Stimulated activated CD8-positive, alpha-beta memory T cell treated with anti-CD3 and anti-CD28 coated beads, Interleukin-15, amount 100 ng/mL, for 48 hours (primary cell): ENCODE measurements at places on chromosomes 11 and 22.
A peak's percentile ranks its signal among the peaks of the same experiment; 100 is the strongest.

DNA sequence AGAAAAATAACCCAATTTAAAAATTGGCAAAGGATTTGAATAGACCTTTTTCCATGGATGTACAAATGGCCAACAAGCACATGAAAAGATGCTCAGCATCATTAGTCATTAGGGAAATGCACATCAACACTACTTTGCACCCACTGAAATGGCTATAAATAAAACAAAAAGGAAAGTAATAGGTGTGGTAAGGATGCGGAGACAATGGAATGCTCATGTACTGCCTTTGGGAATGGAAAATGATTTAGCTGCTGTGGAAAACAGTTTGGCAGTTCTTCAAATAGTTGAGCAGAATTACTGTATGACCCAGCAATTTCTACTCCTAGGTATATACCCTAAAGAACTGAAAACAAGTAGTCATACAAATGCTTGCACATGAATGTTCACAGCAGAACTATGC is 37.4 kb downstream of the LARGE2 start:
- no peak for DNase-seq

GRCh38 chr11:87280143-87280542 is 242.4 kb downstream of the TMEM135 start:
- no peak for DNase-seq

- no peak for DNase-seq
These were observed at the start of gene BTBD18 for GRCh38 chr11:57751676-57752253. BTBD18 (minus strand) TSS chr11:57751819; CDS start chr11:57751188, 631 bp downstream.

- no peak for DNase-seq
These were observed 132.6 kb downstream of the SHANK2 start for GRCh38 chr11:71119656-71120269.

- no peak for DNase-seq
These were observed 3.4 kb downstream of the OR10A6 start for GRCh38 chr11:7927635-7928034.

GRCh38 chr11:28107191-28107749 is 686 bp downstream of the KIF18A start:
- no peak for DNase-seq

DNA sequence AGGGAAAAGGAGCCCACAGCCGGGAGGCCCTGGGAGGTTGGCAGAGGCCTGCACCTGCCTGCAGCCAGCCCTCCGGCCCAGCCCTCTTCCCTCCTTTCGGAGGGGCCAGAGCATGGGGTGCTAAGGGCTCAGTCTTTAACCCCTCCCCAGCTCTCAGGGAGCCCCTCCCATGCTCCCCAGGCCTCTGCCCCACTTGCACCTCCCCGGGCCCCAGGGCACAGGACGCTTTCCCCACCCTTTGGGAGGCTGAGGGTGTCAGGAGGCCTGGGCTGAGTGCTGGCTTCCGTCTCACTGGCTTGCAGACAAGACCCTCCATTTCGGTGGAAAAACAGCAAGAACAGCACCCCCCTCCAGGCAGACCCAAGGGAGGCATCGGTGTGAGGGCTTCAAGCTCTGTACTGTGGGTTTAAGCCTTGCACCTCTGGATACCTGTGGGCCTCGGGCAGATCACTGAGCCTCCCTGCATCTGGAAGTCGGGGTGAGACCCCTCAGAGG is 7.3 kb downstream of the ASCL2 start:
- no peak for DNase-seq

- DNase-seq, result no peak
These were observed 6.2 kb downstream of the NAA40 start for GRCh38 chr11:63944987-63945386.

DNA sequence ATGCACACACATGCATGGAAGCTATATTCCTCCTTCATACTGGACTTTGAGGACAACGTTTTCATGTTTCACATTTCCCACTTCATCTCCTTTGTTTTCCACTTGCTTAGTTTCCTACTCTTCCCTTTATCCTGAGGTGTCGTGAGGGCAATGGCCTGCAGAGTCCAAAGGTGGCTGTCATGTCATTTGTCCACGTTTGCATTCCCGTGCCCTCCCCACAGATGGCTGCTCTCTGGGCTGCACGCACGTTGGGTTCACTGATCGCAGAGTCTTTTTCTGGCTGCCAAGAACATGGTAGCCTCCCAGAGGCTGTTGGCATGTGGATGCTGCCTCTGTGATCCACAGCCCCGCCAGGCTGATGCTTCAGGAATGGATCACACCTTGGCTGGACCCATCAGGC is 256.0 kb downstream of the ST3GAL4 start:
- no peak for DNase-seq

- no peak for DNase-seq
These were observed 202.5 kb downstream of the TRIM29 start for GRCh38 chr11:119935349-119935925.

DNA sequence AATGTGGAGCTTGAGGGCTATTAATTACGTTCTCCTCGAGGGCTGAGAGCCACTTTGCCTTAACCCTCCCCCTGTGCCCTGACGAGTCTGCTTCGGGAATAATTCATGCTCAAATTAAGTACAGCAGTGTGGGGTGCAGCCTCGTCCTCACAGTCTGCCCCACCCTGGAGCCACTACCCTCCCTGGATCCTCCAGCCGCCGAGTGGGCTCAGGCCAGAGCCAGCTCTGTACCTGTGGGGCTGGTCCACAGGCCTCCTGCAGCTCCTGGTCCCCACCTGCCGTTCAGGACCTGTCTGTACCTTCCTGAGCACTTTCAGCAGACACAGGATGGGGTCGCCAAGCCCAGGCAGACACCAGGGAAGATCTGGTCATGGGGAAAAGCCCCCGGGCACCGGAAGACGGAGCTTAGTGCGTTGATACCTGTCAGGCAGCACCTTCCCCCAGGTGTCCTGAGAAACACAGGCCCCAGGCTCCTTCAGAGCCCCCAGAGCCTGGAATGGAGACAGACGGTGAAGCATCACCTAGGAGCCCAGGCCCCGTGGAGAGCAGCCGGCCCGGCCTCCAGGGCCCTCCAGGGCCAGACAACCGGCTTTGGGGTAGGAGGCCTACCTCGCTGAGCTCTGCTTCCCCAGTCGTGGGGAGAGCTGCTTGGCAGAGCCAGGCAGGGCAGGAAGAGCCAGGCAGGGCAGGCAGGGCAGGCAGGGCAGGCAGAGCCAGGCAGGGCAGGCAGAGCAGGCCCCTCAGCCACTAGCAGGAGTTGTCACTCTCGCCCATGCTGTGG is 9.7 kb downstream of the TSPAN32 start:
- DNase-seq, result no peak

DNA sequence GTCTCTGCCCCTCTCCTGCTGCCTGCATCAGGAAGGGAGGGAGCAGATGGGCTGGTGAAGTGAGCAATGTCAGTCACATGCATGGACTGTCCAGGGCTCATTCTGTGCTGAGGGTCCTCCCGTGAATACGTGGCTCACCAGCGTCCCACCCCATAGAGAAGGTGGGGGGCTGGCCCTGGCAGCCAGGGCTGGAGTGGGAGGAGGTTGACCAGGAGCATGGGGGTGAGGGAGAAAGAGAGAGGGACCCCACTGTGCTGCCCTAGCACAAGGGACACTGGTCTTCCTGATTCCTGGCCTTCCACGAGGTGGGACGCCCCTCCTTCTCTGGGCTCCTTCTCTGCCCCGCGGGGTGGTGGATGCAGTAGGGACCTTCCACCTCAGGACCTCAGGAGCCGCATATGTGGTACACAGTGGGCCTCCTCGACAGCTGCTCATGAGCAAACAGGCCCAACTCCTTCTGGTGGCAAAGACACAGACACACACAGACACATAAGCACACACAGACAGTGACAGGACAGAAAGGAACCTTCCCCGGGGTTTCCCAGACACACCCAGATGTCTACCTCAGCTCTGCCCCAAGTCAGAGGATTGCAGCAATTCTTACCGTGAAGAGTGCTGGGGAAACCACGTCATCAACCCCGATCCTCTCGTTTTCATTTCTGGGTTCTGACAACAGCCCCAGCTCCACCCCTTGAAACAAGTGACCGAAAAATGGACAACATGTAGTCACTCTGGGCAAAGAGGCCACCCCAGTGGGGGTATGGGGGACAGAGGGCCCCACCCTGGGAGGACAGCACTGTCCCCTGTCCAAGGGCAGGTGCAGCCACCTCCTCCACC is 3.6 kb upstream of the APOBEC3A start:
- peak; percentile 73 for DNase-seq

DNA sequence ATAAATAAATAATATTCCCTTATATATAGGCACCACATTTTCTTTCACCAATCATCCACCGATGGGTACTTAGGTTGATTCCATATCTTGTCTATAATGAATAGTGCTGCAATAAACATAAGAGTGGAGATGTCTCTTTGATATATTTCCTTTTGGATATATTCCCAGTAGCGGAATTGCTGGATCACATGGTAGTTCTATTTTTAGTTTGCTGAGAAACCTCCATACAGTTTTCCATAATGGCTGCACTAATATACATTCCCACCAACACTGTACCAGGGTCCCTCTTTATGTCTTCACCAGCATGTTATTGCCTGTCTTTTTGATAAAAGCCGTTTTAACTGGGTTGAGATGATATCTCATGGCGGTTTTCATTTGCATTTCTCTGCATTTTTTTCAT is 23.6 kb downstream of the PAMR1 start:
- no peak for DNase-seq

DNA sequence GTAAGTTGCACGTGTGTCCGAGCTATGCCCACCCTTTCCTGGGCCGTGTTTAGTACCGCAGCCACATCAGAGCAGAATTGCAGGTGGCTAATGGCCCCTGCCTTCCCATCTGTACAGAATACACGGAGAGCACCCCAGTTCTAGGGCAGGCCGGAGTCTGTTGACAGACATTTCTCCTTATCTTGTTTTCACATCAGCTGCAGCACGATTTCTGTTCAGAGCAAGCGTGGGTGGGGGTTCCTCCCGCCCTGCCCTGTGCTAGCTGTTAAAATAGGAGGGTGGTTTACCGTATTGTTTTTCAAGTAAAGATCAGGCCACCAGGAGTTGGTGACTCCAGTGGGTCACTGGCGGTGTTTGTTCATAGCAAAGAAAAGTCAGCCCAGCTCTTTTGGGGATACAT is 41.1 kb downstream of the UBASH3B start:
- DNase-seq, result peak; percentile 67

- no peak for DNase-seq
These were observed 377.0 kb downstream of the ETS1 start for GRCh38 chr11:128210148-128210940.

DNA sequence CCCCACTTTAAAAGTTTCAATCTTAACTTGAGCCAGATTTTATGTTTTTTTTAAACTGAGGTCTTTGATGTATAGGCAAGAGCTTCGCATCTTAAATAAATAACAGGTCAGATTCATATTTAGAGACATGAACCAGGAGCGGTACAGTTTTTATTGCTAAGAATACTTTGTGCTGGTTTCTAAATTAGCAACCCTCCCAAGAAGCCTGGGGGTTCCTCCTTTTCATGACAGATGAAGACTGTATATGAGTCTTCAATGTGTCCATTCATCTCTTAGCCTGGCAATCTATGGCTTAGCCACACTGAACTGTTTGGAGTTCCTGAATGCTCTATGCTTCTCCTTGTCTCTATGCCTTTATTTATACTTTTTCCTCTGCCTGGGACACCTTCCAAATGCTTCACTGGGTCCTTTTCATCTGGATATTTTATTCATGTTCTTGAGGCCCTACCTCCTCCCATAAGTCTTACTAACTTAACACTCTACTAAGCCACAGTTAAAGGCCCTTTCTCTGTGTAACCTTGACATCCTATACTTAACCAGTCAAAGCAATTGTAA is 338.6 kb downstream of the INSC start:
- no peak for DNase-seq

GRCh38 chr11:115580927-115581680 is 76.9 kb upstream of the CADM1 start:
- no peak for DNase-seq

GRCh38 chr11:115653076-115653475 is 148.9 kb upstream of the CADM1 start:
- no peak for DNase-seq

- DNase-seq, result no peak
These were observed 296.0 kb downstream of the CTTN start for GRCh38 chr11:70694371-70694770.

DNA sequence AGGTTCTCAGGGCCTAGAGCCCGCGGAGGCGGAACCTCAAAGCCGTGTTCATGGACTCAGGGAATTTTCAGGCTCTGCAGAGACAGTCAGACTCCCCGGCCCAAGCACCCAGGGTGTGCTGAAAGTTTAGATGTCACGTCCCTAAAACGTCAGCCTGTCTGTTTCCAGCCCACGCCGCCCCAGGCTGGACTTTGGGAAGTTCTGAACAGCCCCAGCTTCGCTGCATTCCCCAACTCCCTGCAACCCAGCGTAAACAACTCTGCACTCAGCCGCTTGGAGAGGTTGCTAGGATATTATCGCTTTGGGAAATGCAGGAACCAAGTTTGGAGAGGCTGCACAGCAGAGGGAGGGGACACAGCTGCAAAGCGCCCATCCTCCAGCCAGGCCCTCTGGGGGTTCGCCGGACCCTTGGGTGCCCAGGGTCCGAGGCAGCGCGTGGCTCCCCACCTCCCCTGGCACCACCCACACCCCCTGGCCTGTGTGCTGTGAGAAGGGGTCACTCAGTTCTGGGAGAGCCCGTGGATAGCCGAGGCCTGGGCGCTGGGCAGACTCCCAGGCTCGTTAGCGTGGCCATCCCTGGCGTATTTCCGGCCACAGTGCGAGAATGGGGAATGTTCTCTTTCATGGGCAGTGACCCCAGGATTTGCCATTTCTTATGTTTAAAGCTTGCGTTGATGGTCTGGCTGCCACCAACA is 120.5 kb upstream of the FGF3 start:
- DNase-seq, result no peak

DNA sequence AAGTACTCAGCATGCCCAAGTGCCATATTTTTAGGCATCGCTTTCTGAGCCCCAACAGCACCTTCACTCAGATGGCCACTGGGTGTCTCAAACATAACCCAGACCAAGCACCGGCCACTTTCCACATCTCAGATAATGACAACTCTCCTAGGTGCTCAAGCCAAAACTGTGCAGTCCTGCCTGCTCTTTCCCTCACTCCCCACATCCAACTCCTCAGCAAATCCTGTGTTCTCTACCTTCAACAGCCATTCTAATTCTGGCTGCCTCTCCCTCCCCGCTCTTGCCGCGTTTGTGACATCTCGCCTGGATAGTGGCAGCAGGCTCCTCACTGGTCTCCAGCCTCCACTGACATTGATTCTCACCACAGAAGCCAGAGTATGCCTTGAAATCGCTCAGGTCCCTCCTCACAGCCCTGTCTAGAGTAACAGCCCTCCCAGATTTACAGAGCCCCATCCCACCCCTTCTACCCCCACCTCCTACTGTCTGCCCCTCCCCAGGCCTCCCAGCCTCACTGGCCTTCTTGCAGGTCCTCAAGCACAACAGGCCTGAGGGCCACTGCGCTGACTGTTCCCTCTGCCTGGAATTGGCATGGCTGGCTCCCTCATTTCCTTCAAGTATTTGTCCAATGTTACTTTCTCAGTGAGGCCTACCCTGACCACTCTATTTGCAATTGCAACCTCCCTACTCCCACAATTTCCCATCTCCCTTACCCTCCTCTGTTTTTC is 1.3 kb upstream of the PHETA2 start:
- DNase-seq, result no peak

DNA sequence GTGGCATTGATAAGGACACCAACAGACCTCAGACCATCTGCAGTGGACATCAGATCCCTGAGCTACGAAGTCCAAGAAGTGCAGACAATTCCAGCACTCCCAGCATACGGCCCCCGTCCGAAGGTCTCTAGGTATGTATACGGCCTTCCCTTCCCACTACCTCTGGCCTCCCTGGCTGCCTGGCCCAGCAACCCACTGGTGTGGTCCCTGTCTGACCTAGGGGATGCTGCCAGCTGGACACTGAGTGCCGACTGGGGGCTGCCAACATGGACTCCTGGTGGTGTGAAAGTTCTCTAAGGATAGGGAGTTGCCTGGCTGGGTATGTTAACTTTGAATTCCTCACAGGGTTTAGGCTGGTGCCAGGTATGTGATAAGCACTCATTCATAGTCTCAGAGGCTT is 17.5 kb upstream of the TEF start:
- no peak for DNase-seq

- no peak for DNase-seq
These were observed 1243.9 kb downstream of the LRRC4C start for GRCh38 chr11:40215556-40215955.
